ENCODE measurements at places on chromosomes 16 and 17.

DNA sequence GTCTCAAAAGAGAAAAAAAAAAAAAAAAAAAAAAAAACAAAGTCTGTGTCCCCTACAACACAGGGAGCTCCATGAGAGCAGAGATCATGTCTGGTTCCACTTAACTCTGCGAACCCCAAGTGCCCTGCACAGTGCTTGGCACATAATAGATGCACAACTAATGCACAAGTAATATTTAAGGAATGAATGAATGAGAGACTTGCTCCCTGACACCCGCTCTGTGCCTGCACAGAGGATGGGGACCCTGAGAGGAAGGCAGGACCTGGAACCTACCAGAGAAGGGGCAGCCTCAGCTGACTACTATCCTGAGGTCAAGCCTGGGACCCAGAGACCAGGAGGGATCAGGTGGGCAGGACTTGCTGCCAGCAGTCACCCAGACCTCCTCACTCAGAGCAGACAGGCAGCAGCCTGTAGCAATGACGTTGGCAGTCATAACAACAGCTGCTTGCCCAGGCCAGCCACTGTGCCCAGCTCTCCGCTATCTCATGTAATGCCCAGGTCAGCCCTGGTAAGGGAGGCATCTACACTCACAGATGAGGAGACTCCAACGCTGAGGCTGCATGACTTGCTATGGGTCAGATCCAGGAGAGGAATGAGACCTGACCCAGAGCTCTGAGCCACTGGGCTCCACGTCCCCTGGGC lies 2.9 kb downstream of the MYO15A start:
- no peaks in the 10 kb centered on the region for H3K27me3 ChIP-seq
- no peak overlapping the region for H3K4me3 ChIP-seq
- H3K4me1 ChIP-seq: no peaks in the 10 kb centered on the region
- DNase-seq: no peak

GRCh38 chr17:62188713-62189112 lies 123.6 kb upstream of the MED13 start:
- peak overlapping the region; percentile 76 for H3K27ac ChIP-seq
- H3K36me3 ChIP-seq: no peaks in the 10 kb centered on the region
- DNase-seq: peak; percentile 72
- peaks cover 4% of the 10 kb centered on the region for H3K4me1 ChIP-seq
- H3K27me3 ChIP-seq: no peaks in the 10 kb centered on the region

DNA sequence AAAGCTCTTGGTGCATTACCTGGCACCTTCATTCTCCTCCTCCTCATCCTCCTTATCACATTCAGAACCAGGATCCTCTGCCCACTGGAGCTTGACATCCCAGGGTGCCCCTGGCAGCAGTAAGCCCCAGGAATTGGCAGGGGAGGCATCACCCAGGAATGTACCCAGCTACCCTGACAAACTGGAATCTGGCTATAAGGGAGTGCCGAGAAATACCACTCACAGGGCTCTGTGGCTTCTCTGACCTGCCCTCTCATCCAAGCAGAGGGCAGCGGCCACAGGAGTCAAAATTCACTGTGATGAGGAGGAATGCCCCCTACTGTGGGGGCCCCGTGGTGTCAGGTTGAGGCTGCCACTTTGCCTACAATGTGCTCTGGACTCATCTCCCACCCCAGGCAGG lies 19.6 kb downstream of the MPP3 start:
- no peaks in the 10 kb centered on the region for H3K27me3 ChIP-seq
- H3K36me3 ChIP-seq: no peaks in the 10 kb centered on the region
- H3K4me3 ChIP-seq: no peak overlapping the region
- H3K4me1 ChIP-seq: no peaks in the 10 kb centered on the region
- DNase-seq: no peak
- H3K27ac ChIP-seq: no peak overlapping the region

DNA sequence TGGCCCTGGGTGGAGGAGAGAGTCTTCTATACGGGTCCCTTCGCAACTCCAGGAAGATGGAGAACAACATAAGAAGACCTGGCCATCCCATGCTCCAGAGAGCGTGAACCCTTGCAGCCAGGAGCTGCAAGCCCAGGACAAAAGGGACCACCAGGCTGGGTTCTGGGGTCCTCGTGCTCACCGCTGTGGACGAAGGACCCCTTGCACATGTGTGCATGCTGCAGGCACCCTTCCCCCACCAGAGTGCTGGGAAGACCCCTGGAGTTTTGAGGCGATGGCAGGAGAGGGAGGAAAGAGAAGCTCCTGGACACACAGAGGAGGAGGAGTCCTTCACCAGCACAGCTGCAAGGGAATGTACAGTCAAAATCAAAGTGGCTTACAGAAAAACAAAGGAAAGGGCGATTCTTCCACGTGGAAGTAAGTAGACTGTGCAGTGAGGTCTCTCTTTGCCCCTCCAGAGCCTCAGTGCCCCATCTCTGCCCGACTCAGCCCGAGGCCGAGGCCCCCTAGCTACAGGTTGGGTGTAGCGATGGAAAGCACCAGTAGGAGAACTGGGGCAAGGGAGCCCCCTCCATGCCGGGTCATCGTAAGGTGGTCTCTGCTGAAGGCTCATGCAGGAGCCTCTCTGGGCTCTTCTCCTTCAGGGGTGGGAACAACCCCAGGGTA lies 51.3 kb downstream of the PIMREG start:
- H3K27ac ChIP-seq: no peak overlapping the region
- H3K4me3 ChIP-seq: no peak overlapping the region
- DNase-seq: no peak
- no peaks in the 10 kb centered on the region for H3K36me3 ChIP-seq
- no peaks in the 10 kb centered on the region for H3K27me3 ChIP-seq

GRCh38 chr17:48873209-48873608 lies 19.4 kb upstream of the ATP5MC1 start:
- H3K27ac ChIP-seq: peak overlapping the region; percentile 88
- peak; percentile 83 for DNase-seq
- no peaks in the 10 kb centered on the region for H3K36me3 ChIP-seq

- H3K4me3 ChIP-seq: no peak overlapping the region
- H3K36me3 ChIP-seq: no peaks in the 10 kb centered on the region
- H3K4me1 ChIP-seq: no peaks in the 10 kb centered on the region
- no peak for DNase-seq
Observed at GRCh38 chr17:13981881-13982280, 87.4 kb upstream of the COX10 start.

DNA sequence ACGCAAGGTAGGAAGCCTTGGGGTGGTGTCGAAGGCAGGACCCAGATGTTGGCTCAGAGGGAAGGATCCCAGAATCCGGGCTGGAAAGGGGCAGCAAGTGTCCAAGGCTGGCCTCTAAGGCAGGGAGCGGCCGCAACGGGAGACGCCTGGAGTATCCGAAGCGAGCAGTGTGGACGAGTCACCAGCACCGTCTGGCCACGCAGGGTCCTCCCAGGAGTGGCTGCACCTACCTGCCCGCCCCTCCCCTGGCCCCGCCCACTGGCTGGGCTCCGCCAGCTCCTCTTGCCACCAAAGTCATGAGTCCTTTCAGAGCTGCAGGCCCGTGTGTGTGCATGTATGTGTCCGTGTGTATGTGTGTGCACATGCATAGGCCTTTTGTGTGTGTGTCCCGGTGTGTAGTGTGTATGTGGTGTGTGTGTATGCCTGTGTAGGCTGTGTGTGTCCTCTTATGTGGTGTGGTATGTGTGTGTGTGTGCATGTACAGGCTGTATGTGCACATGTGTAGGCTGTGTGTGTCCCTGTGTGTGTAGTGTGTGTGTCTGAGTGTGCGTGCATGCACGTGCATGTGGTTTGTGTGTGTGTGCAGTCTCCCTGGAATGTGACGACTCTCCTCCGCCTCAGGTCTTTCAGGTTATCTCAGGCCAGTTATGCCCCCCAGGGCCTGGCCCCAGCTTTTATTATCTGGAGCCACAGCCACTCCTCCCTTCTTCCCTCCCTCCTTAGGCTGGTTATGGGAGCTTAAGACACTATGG lies at the start of gene PRSS8:
Gene PRSS8 (minus strand): TSS at position 193 of the 752 bp plus-strand sequence. CDS start 229 bp downstream, outside the sequence.
- no peaks in the 10 kb centered on the region for H3K27me3 ChIP-seq
- H3K27ac ChIP-seq: peak within 1 kb of the TSS; percentile 98
- H3K4me3 ChIP-seq: peak within 1 kb of the TSS; percentile 63
- H3K4me1 ChIP-seq: peaks cover 20% of the 10 kb centered on the region
- no peaks in the 10 kb centered on the region for H3K36me3 ChIP-seq

DNA sequence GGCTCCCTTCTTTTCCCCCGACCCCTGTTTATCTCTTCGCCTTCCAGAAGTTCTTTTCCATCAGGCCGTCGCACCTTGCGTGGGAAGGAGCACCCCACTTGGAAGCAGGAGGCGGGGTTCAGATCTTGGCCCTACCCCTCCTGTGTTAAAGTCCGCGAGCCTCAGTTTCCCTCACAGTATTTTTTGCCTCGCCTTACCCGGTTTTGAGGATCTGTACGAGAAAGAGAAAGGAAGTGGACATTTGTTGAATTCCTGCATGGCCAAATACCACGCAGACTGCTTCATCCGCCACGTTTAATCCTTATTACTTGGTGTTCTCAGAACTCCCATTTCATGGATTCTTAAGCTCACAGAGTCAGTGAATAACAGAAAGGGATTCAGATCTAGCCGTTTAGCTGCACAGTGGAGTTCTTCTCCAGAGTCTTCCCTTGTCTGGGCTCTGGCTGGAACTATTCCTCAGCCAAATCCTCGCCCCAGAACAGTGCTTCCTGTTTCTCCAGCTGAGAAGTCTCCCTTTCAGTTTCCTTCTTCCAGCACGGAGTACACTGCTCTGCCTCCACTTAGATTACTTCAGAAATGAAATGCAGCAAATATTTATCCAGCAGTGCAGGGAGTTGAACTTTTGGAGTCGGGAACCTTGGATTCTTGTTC lies 590 bp downstream of the TMEM219 start:
- peaks cover 9% of the 10 kb centered on the region for H3K4me1 ChIP-seq
- DNase-seq: peak; percentile 56

GRCh38 chr17:38617967-38618760 lies 12.4 kb upstream of the SRCIN1 start:
- H3K4me3 ChIP-seq: no peak overlapping the region
- no peaks in the 10 kb centered on the region for H3K36me3 ChIP-seq
- no peaks in the 10 kb centered on the region for H3K4me1 ChIP-seq

DNA sequence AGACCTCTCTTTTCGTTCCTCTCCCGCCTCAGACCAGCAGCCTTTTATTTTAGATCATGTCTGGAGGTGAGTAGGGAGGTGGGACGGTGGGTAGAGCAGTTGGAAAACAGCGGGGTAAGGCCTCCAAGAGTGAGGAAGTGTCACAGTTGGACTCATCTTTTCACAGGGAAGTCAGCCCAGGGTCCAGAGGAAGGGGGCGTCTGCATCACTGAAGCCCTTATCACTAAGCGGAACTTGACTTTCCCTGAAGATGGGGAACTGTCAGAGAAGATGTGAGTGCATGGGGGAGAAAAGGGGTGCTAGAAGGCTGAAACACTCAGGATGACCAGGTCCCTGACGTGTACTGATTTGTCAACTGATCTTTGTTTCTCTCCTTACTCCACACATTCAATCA lies 461 bp downstream of the LRRC46 start:
- H3K36me3 ChIP-seq: no peaks in the 10 kb centered on the region
- peaks cover 9% of the 10 kb centered on the region for H3K4me1 ChIP-seq
- H3K27me3 ChIP-seq: no peaks in the 10 kb centered on the region
- H3K27ac ChIP-seq: peak overlapping the region; percentile 72
- peak overlapping the region; percentile 78 for H3K4me3 ChIP-seq

- DNase-seq: peak; percentile 59
- H3K4me1 ChIP-seq: no peaks in the 10 kb centered on the region
- H3K4me3 ChIP-seq: no peak overlapping the region
- H3K27ac ChIP-seq: no peak overlapping the region
- no peaks in the 10 kb centered on the region for H3K36me3 ChIP-seq
Observed at GRCh38 chr16:2194852-2195321, 1.5 kb downstream of the CASKIN1 start.

DNA sequence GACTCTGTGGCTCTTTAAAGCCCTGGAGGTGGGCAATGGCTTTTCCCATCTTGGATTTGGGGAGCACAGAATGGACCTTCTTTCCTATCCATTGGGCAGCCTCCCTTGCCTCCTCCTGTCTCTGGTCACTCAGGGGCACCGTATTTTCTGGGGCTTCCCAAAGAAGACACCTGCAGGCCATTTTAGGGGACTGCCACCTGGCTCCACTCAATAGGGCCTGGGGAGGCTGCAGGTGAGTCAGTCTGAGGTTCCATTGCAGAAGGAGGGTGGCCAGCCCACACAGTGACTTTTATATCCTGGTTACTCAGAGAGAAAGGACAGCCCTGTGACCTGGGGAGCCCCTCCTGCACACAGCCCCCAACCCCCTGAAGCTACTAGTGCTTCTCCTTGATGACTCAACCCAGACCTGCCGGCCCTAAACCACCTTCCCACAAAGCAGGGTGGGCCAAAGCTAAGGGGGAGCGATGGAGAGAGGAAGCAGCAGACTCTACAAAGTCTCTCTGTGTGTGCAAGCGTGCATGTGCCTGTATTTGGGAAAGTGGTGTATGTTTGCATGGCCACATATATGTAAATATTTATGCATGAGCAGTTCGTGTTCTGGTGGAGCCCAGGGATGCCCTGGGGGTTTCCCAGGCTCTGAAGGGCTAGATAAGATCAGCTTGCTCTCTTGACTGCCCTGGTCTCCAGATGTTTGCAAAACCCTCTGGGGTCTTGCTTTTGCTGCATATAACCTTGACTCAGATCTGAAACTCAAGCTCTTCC lies 5.0 kb downstream of the CX3CL1 start:
- H3K4me3 ChIP-seq: no peak overlapping the region
- DNase-seq: no peak
- H3K36me3 ChIP-seq: no peaks in the 10 kb centered on the region
- no peaks in the 10 kb centered on the region for H3K4me1 ChIP-seq
- no peaks in the 10 kb centered on the region for H3K27me3 ChIP-seq
- no peak overlapping the region for H3K27ac ChIP-seq

- no peaks in the 10 kb centered on the region for H3K27me3 ChIP-seq
- no peak for DNase-seq
- peaks cover 5% of the 10 kb centered on the region for H3K4me1 ChIP-seq
Observed at GRCh38 chr16:30377050-30377811, 2.6 kb downstream of the MYL11 start.

DNA sequence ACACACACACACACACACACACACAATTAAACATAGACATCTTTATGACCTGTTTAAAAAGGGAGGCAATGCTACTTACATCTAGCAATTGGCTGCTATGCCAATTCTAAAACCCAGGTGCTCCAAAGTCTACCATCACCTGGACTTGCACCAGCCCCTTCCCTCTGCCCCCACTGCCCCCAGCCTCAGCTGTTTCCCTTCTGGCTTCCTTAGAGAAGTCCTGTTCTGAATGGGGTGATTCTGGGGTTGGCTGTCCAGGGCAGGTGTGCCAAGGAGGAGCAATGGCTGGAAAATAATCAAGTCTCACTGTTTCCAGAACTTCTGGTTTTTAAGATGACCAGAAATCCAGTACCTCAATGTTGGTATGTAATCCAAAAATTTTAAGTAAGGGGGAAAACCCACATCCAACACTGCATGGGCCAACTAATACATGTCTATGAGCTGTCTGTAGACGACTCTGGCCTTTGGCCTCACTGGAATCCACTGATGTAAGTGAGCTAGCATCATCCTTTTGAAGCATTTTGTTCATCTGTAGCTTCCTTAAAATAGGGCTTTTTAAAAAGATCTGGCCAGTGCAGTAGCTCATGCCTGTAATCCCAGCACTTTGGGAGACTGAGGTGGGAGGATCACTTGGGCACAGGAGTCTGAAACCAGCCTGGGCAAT lies 2.1 kb downstream of the IFT20 start:
- no peak overlapping the region for H3K27ac ChIP-seq
- H3K4me1 ChIP-seq: peaks cover 8% of the 10 kb centered on the region
- no peak for DNase-seq
- no peak overlapping the region for H3K4me3 ChIP-seq

- no peaks in the 10 kb centered on the region for H3K27me3 ChIP-seq
- H3K4me3 ChIP-seq: no peak overlapping the region
- H3K36me3 ChIP-seq: peaks cover 1% of the 10 kb centered on the region
- no peaks in the 10 kb centered on the region for H3K4me1 ChIP-seq
Observed at GRCh38 chr17:35368081-35368830, 5.2 kb downstream of the SLFN11 start.

- no peaks in the 10 kb centered on the region for H3K4me1 ChIP-seq
- no peak overlapping the region for H3K4me3 ChIP-seq
- no peak overlapping the region for H3K27ac ChIP-seq
- H3K36me3 ChIP-seq: no peaks in the 10 kb centered on the region
Observed at GRCh38 chr16:59042301-59042700, 308.2 kb upstream of the GOT2 start.

Data from colonic mucosa (tissue), 4 donors.